ENCODE measurements at places on chromosomes 4 and X.
A peak's percentile ranks its signal among the peaks of the same experiment; 100 is the strongest.

DNA sequence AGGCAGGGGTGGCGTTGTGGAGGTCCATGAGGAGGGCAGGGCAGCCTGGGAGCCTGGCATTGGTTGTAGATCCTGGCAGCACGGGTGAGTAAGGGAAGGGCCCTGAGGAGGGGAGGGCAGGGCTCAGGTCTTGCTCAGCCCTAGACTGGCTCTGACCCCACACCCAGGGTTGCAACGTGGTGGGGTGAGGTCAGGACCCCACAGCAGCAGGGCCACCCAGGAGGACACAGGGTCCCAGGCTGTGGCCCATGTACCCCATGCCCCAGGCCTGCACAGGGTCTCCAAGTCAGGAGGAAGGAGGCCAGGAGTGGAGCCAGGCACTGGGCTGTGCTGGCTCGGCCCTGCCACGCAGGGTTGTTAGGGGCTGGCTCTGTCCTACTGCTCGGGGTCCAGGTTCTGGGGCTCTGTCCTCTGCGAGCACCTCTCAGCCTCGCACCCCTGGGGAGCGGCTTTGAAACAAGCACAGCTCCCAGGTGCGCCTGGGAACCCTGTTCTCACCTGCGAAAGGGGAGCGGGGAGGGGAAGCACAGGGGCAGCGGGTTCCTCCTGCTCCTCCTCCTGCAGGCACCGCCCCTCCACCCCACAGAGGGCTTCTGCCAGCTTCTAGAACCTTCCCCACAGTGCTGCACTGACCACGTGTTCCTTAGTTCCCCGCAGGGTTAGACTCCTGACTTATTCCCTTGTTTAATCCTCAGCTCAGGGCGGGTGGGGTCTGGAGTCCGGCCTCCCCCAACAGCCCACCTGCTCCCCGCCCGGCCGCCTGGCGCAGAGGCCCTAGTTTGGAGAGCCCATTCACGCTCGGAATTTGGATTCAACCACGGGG lies 20.4 kb downstream of the MSANTD1 start:
- ATAC-seq: no peak

- no peak for ATAC-seq
These were observed 20.0 kb downstream of the SLC38A5 start for GRCh38 chrX:48450076-48450475.

GRCh38 chr4:184857441-184858121 lies 31.8 kb upstream of the ACSL1 start:
- ATAC-seq: no peak

GRCh38 chr4:16227462-16227868 lies 1.2 kb upstream of the TAPT1 start:
- no peak for ATAC-seq

DNA sequence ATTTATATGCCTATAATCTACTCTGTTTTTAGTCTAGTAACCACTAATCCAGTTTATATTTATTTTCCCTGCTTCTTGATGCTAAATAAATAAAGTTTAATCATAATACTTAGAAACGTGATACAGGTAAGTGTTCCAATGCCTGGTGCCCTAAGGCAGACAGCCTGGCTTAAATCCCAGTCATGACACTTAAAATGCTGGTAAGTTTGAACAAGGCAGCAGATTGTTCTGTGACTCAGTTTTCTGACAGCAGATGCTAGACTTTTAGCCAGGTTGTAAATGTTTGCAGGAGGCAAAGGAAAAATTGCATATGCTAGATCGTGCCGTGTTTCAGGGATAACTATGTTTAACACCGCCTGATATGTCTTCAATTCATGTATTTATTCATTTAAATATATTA lies 2661.6 kb downstream of the PCDH7 start:
- ATAC-seq: no peak

DNA sequence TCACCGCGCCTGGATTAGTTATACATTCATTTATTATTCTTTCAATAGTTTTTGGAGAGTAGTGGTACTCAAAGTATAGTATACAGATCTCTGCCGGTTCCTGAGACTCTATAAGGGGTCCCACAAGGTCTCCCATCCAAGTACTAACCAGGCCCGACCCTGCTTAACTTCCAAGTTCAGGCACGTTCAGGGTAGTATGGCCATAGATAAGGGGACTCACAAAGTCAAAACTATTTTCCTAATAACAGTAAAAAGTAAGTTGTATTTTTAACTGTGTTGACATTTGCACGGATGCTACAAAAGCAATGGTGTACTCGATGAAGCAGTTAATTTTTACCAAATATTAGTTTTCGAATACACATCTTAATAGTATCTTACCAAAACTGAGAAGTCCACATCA lies 84.4 kb upstream of the STK26 start:
- no peak for ATAC-seq

DNA sequence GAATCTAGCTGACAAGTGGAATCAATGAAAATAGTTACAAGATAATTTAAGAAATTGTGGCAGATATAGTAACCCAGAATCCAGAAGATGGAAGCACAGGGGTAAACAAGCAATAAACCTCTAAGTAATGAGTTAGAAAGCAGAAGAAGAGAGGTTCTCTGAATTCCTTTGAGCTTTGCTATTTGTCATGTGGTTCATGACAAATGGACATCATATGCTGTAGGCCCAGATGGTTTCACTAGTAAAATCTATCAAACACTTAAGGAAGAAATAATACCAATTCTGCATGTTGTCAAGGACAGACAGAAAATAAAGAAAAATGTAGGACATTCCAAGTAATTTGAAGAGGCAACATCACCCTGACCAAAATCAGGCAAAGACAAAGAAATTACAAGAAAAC lies 480.8 kb upstream of the INTU start:
- ATAC-seq: no peak

GRCh38 chr4:8393593-8394038 lies 46.9 kb downstream of the ACOX3 start:
- peak; percentile 41 for ATAC-seq

- no peak for ATAC-seq
These were observed 207.3 kb downstream of the HS6ST2 start for GRCh38 chrX:132751063-132751690.

- no peak for ATAC-seq
These were observed 132.8 kb downstream of the DTHD1 start for GRCh38 chr4:36414248-36414647.

GRCh38 chr4:152508818-152509217 lies 27.1 kb downstream of the FBXW7 start:
- ATAC-seq: no peak

- no peak for ATAC-seq
These were observed 251.7 kb downstream of the MAPK10 start for GRCh38 chr4:86108137-86108536.

GRCh38 chr4:170167678-170168077 lies 77.9 kb upstream of the AADAT start:
- no peak for ATAC-seq

GRCh38 chr4:139872274-139872673 lies 206.7 kb downstream of the MGST2 start:
- peak; percentile 38 for ATAC-seq

DNA sequence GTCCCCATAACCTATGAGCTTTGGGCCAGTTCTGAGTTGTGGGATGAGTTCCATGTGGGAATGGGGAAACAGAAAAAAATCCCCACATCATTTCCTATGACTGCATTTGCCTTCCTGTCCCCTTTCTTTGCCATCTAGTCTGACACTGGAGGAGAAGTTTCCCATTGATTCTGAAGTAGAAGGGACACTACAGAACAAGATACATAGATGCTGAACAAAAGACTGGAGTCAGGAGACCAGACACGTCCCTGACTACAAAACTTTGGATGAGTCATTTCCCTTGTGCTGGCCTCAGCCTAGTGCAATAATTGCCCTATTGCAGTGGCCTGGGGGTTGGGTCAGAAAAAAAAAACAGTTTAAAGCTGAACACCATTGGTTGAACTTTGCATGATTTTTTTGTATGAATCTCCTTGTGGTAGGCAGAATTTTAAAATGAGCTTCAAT lies 22.1 kb downstream of the BEX3 start:
- peak; percentile 43 for ATAC-seq

DNA sequence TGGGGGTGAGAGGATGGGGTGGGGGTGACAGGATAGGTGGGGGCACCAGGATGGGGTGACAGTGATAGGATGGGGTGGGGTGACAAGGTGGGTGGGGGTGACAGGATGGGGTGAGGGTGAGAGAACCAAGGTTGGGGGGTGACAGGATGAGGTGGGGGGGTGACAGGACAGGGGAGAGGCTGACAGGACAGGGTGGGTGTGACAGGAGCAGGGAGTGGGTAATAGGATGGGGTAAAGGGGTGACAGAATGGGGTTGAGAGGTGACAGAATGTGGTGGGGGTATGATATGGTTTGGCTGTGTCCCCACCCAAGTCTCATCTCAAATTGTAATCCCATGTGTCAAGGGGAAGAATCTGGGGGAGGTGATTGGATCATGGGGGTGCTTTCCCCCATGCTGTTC lies 26.0 kb downstream of the RNF212 start:
- no peak for ATAC-seq
